ENCODE measurements at places on chromosomes 7 and 10.

GRCh38 chr10:62632071-62632809, 172.3 kb upstream of the ADO start:
- no peak for DNase-seq

DNA sequence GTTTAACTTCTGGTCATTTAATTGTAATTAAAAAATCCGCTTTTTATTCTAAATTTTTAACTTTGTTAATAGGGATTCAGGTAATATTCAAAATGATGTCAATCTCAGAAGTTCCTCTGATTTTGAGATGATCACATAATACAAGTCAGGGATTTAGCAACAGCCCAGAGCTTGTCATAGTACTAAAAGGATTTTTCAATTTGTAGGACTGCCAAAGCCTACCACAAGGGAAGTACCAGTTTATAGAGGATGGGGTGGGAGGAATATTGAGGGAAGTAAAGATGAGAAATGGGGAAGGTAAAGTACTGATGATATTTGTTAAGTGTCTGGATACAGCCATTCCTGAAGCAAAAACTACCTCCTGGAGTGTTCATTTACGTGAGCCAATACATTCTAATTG, 278.2 kb upstream of the TEX47 start:
- DNase-seq: no peak

GRCh38 chr7:55185941-55186609, 167.3 kb downstream of the EGFR start:
- no peak for DNase-seq

GRCh38 chr7:68980011-68980410, 618.3 kb upstream of the AUTS2 start:
- DNase-seq: no peak

GRCh38 chr10:70566515-70567290, 35.8 kb downstream of the PRF1 start:
- DNase-seq: no peak

GRCh38 chr10:15457382-15457781, 86.3 kb upstream of the FAM171A1 start:
- DNase-seq: no peak

GRCh38 chr10:128337860-128338378, 211.7 kb upstream of the MKI67 start:
- no peak for DNase-seq

DNA sequence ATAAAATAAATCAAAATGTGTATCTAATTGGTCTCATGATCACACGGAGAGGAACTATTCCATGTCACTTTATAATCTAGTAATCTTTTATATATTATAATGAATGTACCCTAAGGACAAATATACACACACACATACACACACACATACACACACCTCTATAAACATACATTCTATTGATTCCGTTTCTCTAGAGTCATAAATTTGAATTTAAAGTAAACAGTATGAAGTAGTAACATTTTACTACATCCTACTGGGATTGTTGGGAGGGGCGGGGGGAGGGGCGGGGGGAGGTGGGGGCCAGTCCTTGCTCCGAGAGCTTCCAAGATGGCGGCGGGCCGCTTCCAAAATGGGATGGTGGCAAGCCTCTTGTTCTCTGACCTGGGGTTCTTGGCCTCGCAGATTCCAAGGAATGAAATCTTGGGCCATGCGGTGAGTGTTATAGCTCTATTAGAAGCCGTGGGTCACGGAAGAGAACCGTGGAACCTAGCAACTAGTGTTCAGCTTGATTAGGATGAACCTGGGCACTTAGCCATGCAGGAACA, 143.2 kb downstream of the REEP3 start:
- peak; percentile 4 for DNase-seq

GRCh38 chr7:96224685-96225084, 97.2 kb downstream of the SLC25A13 start:
- DNase-seq: no peak

DNA sequence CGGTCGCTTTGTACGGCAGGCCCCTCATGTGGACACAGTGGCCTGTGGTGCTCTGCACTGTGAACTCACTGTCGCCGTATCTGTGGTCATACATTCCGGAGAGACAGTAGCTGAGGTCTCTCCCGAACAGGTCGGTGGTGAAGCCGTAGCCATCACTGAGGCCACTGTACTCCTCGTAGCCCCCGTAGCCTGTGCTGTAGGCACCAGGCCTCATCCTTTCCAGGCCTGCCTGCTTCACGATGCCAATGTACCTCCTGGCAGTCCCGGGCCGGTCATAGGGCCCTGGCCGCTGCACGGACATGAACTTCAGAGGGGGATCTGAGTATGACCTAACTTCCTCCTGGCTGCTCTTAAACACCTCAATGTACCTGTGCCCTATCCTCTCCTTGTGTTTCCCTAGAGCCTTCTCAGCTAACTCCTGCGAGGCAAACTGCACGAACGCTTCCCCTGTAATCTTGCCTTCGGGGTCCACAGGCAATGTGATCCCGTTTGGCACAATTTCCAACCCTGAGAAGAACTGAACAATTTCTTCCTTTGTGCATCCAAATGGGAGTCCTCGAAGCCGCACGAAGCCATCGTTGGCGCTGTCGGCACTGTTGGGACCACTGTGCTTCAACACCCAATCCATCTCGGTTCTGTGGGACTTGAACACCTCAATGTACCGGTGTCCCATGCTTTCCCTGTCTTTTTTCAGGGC, 15.7 kb downstream of the FXYD4 start:
- no peak for DNase-seq

DNA sequence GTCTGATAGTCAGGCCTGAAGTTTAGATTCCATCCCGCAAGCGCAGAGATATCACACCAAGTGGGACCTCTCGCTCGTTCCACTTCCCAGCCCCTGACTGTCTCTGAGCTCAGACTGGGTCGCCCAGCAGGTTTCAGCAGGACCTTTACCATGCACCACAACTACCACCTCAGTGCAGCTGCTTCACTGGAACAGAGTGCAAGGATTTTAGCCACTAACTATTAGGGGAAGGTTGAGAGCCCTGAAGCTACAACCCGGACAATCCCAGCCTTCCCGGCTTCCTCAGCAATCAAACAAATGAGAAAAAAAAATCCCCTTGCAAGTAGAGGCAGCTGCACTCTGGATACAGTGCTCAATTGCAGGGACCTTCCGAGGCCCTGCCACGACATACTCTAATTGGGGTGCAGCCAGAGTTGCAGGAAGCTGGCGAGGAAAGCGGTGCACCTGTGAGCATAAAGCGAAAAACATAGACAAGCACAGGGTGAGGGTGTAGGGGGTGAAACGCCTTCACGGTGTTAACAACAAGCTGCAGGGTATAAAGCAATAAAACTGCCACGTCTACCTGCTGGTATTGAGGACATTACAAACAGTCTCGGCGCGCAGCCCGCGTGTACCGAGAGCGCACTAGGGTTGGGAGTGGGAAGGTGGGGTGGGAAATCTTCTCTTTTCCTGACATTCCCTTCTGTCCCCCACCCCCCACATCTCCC, 2.6 kb upstream of the DLX6 start:
- no peak for DNase-seq

DNA sequence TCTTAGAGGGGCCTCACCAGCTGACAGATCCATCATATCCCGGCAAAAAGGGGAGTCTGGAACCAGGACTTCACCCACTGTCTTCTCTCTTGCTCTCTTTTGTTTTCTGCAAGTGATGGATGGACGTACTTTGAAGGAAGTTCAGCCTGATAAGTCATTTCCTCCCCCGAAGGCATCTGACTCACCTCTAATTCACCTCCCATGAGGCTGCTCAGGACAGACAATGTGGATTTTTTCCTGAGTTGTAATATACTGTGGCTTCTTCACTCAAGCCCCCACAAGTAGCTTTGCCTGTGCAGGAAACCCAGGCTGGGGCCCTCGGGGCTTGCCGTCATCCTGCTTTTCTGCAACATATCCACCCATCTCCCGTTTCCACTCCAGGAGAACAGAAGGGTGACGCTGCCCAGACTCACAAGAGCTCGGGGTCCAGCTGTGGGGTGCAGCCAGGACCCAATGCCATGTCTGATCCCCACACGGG, 70.4 kb downstream of the ASB13 start:
- DNase-seq: no peak

GRCh38 chr10:80945264-80945880, 407.7 kb downstream of the SH2D4B start:
- DNase-seq: no peak

DNA sequence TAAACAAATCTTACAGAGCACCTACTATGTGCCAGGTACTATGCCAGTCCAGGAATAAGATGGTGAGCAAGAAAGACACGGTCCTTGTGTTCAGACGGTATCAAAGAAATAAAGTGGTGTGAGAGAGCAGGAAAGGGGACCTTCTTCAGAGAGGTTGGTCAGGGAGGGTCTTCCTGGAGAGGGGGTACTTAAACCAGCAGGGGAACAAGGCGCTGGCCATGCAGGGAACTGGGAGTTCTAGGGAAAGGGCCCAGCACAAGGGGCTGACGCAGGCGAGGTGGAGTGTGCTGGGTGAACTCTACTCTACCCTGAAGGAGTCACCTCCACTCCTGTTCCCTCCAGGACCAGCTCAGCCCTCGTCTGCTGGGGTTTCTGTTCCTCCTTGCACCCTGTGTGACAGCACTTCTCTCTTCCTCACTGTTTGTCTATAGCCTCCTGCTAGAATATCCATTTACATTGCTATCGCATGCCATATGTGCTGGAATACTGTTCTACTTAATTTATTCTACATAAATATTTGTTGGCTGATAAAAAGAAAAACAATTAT, 73.5 kb downstream of the AOAH start:
- DNase-seq: no peak

All from NCI-H2107 (cell line).